ENCODE measurements at places on chromosomes 7 and 10.
A peak's percentile ranks its signal among the peaks of the same experiment; 100 is the strongest.

DNA sequence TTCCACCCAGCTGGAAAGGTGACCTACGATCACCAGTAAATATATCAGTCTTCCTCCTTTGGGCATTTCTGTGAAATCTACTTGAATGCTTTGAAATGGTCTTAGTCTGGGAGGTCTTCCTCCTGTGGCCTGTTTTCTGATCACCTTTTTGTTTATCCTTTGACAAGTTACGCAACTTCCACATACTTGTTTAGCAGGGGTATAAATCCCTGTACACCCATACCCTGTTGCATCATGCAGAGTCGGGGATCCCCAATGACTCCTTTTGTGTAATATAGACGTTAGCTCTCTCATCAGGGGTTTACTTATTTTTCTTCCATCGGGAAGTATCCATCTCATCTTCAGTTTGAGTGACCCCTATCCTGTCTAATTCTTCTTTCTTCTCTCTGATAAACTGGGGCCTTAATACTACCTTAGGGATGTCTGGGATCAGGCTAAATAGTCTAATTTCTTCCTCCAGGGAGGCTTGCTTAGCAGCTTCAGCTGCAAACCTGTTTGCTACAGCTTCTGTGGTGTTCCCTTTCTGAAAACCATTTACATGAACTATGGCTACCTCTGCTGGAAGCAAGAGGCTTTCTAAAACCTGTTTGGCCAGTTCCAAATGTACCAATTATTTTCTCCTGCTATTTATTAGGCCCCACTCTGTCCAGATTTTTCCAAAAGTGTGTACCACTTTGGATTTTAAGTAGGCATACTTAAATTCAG lies 25.8 kb downstream of the MAPK8 start:
- DNase-seq, result no peak

DNA sequence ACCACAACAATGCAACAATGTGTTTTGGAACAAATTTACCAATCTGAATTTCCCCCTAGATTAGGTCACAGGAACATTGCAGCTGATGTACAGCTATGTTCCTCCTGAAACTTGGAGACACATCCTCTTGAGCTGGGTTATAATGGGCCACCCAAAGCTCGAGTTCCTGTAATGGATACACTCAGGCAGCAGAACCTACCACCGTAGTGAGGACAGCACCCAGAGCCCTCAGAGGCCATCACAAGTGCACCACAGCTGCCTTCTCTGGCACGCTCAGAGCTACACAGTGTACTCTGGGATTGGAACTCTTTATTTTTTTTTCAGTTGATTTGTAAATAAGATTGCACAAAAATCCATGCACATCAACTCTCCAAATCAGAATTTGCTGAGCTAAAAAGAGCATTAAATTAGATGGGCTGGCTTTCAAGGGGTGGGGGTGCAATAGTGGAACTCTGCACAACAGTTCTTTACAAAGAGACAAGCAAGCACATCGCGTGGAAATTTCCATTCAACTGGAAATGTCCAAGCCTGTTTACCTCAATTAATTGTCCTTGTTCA lies 56.7 kb downstream of the EGFR start:
- DNase-seq, result no peak

DNA sequence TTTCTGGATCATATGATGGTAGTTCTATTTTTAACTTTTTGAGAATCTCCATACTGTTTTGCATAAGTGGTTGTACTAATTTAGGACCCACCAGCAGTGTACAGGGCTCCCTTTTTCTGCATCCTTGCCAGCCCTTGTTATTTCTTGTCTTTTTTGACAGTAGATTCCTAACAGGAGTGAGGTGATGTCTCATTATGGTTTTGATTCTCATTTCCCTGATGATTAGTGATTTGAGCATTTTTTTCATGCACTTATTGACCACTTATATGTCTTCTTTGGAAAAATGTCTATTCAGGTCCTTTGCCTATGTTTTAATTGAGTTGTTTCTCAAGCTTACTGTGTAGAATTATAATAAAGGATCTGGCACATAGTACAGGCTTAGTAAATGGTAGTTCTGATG lies 238.8 kb upstream of the BMPER start:
- DNase-seq, result no peak

- DNase-seq, result peak; percentile 9
Observed at GRCh38 chr7:78635026-78635793, 818.3 kb downstream of the MAGI2 start.
